ENCODE measurements at places on chromosomes 3 and 15.

GRCh38 chr3:63355809-63356208 lies 77.7 kb downstream of the SYNPR start:
- no peak for DNase-seq

DNA sequence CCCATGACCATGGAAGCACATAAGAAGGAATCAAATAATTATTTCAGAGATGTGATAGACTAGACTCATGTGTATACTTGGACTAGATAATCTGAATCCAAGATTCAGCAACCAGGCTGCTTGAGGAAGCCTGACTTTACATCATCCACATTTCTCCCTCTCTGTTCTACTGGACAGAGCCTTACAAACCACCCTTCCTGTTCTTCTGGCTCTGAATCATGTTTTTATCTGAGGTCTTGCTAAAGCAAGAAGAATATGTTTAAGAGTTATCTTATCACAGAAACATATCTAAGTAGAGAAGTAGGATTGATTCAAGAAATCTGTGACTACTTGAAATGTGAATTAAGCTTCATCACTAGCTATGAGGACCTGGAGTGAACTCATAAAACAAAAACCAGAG lies 71.1 kb upstream of the SLC24A5 start:
- DNase-seq: no peak

DNA sequence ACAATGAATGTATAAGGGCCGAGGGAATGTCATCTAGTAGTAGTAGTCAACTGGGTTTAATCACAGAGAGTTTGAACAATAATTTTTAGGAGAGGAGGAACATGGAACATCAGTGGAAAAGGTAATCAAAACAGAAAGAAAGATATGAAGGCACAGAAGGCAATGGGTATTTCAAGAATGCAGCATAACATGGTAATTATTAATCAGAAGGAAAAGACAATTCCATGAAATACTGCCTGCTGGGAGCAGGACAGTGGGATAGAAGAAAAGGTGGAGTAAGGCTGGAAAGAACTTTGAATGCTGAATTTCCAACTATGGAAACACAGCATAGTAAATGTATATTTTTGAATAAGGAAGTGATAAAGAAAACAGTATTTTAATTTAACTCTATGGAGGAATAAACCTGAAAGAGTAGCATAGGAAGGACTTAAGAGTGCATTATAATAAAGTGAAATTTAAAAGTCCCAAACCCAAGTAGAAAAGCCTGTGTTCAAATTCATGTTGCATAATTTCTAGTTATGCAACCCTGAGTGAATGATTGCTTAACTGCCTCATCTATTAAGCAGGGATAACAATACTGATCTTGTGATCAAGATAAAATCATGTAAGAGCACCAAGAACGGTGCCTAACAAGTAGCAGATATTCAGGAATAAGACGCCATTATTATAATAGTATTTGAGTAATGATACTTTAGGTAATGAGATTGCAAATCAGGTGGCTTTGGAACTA lies 357.7 kb downstream of the TBC1D5 start:
- DNase-seq: peak; percentile 65

DNA sequence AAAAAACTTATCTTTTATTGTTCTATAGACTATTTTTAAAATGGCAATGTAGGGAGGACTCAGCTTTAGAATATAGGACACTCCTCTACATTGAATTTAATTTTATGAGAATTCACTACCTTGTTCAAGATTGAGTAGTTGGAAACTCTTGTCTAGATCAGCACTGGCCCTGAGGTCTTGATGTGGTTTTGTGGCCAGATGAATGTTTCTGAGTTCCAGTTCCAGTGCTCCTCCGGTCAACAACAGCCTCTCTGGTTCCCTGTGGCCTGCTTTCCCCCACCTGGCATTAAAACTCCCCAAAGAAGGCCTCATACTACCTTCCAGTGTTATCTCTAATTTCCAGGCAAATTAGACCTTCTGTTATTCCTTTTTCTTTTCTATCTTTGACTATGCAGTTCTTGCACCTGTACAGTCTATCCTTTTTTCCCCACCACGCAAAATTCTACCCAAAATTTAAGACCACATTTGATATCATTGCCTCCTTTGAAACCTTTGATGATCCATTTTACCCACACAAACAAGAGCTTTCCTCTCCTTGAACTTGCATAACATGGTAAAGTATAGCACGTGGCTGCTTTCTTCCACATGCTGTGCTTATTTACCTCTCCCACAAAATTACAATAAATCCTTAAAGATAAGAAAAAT lies 9.6 kb upstream of the ANP32A start:
- no peak for DNase-seq

DNA sequence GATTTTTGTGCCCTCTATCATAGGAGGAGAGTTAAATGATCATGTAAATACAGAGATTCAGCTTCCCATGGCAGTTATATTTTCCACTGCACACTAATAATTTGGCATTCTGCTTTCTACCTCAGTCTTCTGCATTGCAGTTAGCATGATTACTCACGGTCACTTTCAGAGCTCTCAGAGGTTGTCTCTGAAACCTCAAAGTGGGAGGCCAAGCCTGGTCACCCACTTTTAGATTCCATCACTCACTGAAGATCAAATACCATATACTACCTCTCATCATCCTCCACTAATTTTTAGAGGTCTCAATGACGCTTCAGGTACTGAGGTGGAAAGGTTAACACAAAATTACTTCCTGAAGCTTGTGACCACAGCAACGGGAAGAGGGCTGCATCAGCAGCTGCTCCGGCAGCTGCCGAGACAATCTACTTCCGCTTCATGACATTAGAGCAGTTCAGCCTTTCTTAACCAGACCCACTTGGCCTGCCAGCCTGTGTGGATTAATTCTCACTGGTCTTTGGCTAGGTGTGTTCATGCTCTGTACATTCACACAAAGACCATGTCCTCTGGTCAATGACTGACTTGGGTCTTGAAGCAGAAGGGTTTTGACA lies 416.4 kb upstream of the PDZRN3 start:
- no peak for DNase-seq

DNA sequence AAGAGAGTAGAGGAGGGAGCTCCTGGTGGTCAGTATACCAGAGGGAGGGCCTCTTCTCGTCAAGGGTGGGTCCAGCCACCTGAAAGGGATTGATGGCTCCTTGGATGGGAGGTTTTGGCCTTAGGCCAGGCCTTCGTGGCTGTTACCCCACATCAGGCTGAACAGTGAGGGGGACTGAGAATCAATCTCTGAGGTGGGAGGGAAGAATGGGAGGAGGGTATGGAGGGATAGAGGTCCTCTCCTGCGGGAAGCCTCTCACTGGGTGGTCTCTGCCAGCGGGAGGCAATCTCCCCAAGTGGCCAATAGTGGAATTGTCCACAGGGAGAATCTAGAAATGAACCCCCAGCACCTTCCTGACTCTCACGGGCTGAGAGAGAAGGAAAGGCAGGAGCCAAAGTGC lies 53.5 kb downstream of the BSN start:
- DNase-seq: no peak

DNA sequence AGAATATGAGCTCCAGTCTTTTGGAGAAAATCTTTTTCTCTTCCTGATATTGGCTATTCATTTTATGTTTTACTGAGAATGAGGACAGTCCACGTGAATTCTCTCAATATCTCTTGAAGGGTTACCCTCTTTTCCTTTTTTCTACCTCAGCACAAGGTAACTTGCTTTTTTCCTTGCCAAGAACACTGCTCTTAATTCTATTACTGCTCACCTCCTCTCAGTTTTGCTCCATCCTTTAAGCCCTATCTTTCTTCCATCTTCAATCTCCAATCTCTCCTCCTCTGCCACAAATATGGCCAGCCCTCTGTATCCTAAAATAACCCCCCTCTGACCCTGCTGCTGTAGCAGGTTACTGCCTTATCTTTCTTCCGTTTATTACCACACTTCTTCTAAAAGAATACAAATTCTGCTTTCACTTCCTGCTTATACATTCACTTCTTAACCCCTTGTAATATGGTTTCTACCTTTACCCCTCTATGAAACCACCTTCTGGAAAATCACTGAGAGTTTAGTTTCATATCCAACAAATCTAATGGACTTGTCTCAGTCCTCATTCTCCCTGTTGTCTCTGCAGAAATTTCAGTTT lies 89.0 kb downstream of the NFKBIZ start:
- DNase-seq: peak; percentile 44

GRCh38 chr15:62532367-62532766 lies 367.3 kb upstream of the C2CD4B start:
- no peak for DNase-seq

DNA sequence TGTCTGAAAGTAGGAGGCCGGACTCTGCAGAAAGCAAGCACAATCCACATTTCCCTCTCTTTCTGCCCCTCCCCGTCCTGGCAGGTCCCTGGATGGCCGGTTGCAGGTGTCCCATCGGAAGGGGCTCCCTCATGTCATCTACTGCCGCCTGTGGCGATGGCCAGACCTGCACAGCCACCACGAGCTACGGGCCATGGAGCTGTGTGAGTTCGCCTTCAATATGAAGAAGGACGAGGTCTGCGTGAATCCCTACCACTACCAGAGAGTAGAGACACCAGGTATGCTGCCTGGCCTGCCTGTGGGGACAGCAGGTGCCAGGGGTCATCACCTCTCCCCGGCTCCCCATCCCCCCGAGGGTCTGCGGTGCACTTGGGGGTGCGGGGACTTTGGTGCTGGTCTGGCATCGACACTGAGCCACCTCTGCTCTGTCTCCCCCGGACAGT lies 89.6 kb downstream of the AAGAB start:
- DNase-seq: no peak

DNA sequence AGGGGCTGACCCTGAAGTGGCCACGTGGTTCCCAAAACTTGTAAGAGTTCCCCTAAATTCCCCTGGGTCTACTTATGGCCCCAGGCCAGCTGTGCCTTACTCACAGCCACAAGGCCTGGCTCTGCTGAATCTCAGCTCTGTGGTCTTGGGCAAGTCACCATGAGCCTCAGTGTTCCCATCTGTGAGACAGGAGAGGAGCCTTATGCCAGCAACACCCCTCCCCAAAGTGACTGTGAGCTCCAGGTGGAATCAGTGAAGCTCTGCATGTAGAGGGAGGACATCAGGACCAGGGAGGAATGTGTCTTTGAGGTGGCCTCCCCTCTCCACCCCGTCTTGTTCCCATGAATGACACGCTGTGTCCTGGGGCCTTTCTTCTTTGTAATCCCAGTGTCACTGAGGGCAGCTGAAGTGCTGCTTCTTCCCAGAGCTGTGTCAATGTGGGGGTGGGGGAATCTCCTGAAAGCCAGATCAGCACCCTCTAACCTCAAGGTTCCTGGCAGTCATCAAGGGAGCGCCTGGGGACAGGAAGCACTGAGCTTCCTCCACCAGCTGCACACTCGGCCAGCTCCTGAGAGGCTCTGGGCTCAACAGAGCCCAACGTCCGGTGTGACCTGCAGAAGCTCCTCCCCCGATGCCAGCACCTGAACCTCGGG lies 258.9 kb downstream of the UACA start:
- DNase-seq: peak; percentile 96

DNA sequence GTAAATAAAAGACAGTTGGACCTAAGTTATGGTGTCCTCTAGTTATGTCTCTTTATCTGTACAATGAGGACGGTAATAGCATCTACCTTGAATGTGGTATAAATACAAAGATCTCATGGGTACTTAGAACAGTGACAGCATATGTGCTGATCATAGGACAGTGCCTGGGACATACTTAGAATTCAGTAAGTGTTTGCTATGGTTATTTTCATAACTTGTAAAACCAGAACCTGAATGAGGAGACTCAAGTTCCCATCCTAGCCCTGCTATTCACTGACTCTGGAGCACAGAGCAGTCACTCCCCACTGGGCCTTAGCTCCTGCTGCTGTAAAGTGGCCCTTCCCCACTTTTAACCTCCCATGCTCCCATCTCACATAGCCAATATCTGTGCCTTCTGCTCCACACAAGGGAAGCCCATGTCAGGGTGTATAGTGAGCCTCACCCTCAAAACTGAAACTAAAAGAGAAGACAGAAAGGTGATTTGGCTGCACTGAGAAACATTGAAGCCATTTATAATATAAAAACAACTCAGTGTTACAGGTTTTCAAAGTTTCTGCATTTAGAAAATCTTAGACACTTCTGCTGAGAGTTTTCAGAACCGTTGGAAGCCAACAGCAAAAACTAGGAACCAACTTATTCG lies 225.4 kb upstream of the UBE2E2 start:
- DNase-seq: no peak

Measured in suppressor macrophage (primary cell).